HuH-7.5 (cell line): ENCODE measurements at places on chromosomes 11 and 22.

DNA sequence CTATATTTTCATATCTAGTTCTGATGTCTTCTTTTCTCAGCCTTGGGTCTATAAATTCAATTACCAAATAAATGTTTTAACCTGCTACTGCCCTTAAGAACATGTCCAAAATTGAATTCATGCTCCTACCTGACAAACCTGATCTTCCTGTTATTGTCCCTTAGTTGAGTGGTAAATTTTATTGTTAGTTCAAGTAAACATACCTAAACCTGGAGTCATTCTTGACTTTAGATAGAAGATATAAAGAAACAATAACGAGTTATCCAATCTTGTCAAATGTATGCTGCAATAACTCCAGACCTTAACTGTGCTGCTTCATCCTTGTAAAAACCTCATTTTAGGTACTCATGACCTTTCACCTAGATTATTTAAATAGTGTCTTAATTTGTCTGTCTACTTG is 34.6 kb upstream of the SC5D start:
- no peak for DNase-seq

DNA sequence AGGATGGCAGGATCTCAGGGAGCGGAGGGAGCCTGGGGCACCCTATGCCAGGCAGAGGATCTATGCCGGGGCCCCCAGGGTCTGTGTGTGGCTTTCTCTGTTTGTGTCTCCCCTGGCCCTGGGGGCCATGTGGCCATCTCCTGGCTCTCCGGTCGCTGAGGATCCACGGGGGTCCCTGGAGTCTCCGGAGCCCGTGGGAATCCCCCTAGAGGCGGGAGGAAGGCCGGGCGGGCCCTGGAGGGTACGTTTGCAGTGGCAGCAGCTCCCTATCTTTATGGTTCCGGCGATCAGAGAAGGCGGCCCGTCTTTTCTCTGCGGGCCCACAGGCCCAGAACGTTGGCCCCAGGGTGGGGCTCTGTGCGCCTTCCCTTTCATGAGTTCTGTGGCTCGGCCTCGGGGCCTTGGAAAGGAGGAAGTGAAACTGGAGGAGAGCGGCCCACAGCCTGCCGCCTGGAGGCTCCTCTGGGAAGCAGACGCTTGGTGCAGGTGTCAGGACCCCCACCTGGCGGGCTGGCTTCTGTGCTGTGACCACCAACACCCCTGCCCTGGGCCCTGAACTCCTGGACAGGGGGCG is 82.1 kb downstream of the KCNQ1 start:
- DNase-seq, result no peak

DNA sequence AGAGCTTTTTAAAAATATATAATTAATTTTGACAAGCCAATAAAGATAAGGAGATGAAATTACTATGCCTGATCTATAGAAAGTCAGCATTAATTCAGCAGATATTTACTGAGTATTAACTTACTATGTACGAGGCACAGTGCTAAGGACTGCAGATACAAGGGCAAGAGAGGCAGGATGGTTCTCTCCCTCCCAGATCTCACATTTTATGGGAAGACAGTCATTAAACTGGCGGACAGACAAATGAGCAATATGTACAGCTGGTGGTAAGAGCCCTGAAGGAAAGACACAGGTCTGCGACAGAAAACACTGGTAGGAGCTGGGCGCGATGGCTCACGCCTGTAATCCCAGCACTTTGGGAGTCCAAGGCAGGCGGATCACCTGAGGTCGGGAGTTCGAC is 36.8 kb downstream of the MCHR1 start:
- no peak for DNase-seq

DNA sequence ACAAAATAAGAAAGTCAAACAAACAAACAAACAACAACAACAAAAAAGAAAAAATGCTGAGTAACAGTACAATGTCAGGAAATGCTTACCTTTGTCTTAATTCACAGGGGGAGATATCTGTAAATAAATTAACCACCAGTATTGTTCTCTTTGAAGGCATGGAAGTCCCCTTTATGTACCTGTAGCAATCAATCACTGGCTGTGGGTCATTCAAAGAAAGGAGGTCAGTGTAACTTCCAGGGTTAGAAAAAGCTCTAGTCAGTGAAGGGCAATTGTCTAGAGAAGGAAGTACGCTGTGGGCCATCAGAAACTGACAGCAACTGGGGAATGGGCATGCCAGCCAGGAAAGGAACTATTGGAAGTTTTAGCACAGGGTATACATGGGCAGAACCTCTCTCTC is 121.5 kb upstream of the LUZP2 start:
- DNase-seq, result no peak

DNA sequence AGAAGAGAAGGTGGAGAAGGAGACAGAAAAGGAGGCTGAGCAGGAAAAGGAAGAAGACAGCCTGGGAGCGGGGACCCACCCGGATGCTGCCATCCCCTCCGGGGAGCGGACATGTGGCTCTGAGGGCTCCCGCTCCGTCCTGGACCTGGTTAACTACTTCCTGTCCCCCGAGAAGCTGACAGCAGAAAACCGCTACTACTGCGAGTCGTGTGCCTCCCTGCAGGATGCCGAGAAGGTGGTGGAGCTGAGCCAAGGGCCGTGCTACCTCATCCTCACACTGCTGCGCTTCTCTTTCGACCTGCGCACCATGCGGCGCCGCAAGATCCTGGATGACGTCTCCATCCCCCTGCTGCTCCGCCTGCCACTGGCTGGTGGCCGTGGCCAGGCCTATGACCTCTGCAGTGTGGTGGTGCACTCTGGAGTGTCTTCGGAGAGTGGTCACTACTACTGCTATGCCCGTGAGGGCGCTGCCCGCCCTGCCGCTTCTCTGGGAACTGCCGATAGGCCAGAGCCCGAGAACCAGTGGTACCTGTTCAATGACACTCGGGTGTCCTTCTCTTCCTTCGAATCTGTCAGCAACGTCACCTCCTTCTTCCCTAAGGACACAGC is 21.4 kb downstream of the USP35 start:
- no peak for DNase-seq

GRCh38 chr11:253886-254270 is 17.1 kb downstream of the PSMD13 start:
- no peak for DNase-seq

- DNase-seq, result no peak
Measured at GRCh38 chr11:62445314-62445740, 26.5 kb downstream of the SCGB1A1 start.

- no peak for DNase-seq
Measured at GRCh38 chr11:57779276-57779675, 17.7 kb downstream of the CTNND1 start.

GRCh38 chr11:6357222-6357621 is 33.1 kb upstream of the SMPD1 start:
- no peak for DNase-seq

GRCh38 chr11:33695051-33695566 is 5.5 kb downstream of the C11orf91 start:
- DNase-seq, result no peak

GRCh38 chr22:38471237-38471636 is 3.3 kb downstream of the KDELR3 start:
- no peak for DNase-seq

DNA sequence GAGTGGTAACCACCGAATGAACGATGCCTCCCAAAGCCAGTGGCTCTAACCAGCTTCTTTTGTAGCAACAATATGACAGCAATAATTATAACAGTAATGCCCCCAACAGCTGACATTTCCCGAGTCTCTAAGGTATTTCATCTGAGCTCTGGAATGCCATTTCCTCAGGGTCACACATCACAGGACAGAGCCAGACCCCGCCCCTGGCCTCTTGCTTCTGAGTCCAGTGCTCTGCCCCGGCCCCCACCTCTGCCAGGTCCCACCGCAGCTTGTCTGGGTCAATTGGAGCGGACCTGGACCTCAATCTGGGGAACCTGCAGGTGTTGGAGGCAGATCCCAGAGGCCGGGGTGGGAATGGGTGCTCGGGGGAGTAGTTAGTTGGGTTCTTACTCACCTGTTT is 63.8 kb downstream of the IGLL1 start:
- no peak for DNase-seq

GRCh38 chr11:60183591-60184205 is 815 bp upstream of the MS4A6A start:
- no peak for DNase-seq

GRCh38 chr11:14980854-14981253 is 8.7 kb upstream of the CALCA start:
- DNase-seq, result no peak

- no peak for DNase-seq
Measured at GRCh38 chr11:104015649-104016415, 20.6 kb upstream of the DDI1 start.

GRCh38 chr11:303363-303762 is 4.0 kb upstream of the IFITM5 start:
- no peak for DNase-seq

DNA sequence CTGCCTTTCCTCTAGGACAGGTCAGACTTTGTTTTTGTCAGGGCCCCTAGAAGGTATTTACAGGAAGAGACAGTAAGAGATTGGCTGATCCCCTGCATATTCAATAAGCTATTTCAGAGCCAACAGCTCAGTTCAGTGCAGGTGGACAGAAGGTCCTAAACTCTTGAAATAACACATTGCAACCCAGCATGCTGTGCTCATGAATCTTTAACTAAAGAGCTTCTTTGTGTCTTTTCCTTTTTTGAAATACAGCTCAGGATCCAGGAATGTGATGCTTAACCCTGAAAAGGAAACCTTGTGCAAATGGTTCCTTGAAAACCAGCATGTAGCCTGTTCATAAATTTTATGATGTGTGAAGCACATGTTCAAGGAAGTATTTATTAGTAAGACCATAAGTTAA is 43.9 kb downstream of the BBOX1 start:
- DNase-seq, result no peak

DNA sequence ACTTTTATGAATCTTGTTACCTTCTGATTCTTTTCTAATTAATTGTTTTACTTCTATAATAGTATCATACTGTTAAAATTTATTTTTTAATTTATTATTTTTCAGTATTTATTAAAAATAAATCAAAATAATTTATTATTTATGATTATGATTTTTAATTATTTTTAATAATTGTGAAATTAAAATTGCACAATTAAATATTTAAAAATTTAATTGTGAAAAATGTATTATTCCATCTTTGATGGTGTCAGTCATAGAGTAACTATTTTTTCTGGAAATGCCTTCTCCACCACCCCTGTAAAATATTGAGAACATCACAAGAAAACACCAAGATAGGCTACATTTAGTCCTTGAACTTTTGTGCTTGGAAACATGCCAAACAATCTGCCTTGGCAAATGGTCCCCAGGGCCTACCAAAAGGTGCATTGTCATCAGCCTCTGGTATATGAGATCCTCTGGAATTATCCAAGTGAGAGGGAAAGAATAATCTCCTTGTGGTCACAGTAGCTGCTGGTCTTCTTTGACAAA is at the start of gene OR8H2:
Gene OR8H2, plus strand, starts transcription at position 478 of the 528 bp plus-strand sequence. CDS start 1,356 bp downstream, outside the sequence.
- DNase-seq, result no peak

- no peak for DNase-seq
Measured at GRCh38 chr11:46051102-46051501, 70.2 kb downstream of the PHF21A start.
